ENCODE measurements at places on chromosomes 11 and 22. TPM values are rescaled to one million over a fixed set of nuclear protein-coding genes. Genes with fewer than 3 reads are reported as not detected.

DNA sequence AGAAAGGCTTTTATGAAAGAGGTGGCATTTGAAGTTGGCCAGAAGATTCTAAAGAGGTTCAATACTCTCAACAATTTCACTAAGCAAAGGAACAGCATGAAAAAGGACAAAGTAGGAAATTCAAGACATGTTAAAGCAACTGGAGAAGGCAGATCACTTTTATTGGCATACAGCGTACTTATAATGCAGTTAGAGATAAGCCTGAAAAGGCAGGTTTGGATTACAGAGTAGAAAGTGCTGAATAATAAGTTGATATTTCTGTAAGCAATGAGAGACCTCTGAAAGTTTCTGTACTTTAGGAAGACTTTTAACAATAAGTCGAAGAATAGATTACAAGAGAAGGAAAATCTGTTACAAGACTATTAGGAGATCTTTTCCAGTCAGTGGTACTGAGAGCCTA is 25.1 kb downstream of the MTMR2 start:
- H3K27ac ChIP-seq = no peak overlapping the region
- no peaks in the 10 kb centered on the region for H3K27me3 ChIP-seq
- no peak overlapping the region for H3K4me3 ChIP-seq
- no peaks in the 10 kb centered on the region for H3K36me3 ChIP-seq
- H3K4me1 ChIP-seq = no peaks in the 10 kb centered on the region

The PDE2A gene
- total RNA-seq = 13.2 TPM

GRCh38 chr11:65879617-65880016 is at the start of gene CTSW:
Gene CTSW, plus strand, starts transcription at chr11:65879837. Its CDS starts 18 bp downstream, at chr11:65879855.
- H3K27ac ChIP-seq = no peak within 1 kb of the TSS
- H3K27me3 ChIP-seq = no peaks in the 10 kb centered on the region
- no peak within 1 kb of the TSS for H3K4me3 ChIP-seq
- DNase-seq = no peak
- H3K4me1 ChIP-seq = no peaks in the 10 kb centered on the region

The MAPK1 gene
- total RNA-seq = 77.8 TPM

DNA sequence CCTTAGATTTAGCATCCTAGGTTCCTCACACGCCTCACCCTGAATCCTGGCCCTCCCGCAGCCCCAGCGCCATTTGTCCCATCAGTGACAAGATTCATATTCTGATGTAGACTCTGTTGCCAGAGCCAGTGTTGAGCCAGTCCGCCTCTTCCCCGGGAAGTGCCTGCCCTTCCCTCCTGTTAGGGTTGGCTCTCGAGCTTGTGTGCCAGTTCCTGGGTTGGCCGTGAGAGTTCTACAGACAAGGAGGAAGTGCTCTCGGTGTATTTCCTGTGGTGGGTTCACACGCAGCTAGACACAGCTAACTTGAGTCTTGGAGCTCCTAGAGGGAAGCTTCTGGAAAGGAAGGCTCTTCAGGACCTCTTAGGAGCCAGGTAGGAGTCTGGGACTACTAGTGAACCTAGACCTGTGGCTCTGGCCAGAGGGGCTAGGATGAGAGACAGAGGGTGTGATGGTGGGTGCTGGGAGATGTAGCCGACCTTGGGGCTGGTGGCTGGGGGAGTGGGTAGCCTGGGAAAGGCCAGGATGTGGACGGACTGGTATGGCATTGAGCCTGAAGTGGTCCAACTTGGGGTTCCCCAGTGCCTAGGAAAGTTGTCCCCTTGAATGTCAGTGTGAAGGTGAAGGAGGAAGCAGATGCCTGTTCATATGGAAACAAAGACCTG is at the start of gene IL18BP:
Gene IL18BP (plus strand): TSS at position 261 of the 662 bp plus-strand sequence. CDS start 1,076 bp downstream, outside the sequence.
- peak within 1 kb of the TSS; percentile 53 for H3K27ac ChIP-seq
- no peaks in the 10 kb centered on the region for H3K27me3 ChIP-seq
- peaks cover 40% of the 10 kb centered on the region for H3K36me3 ChIP-seq
- no peak for DNase-seq
- peaks cover 20% of the 10 kb centered on the region for H3K4me1 ChIP-seq
